Suppressor macrophage treated with lipopolysaccharide for 1 hour (primary cell): ENCODE measurements at places on chromosomes 3 and 15.

- no peak for DNase-seq
Observed at GRCh38 chr15:25233766-25234350, 205.0 kb downstream of the UBE3A start.

GRCh38 chr15:68201153-68201878 is 3.8 kb downstream of the CALML4 start:
- DNase-seq: no peak

GRCh38 chr15:45338417-45338816 is 39.9 kb downstream of the GATM start:
- DNase-seq: no peak

DNA sequence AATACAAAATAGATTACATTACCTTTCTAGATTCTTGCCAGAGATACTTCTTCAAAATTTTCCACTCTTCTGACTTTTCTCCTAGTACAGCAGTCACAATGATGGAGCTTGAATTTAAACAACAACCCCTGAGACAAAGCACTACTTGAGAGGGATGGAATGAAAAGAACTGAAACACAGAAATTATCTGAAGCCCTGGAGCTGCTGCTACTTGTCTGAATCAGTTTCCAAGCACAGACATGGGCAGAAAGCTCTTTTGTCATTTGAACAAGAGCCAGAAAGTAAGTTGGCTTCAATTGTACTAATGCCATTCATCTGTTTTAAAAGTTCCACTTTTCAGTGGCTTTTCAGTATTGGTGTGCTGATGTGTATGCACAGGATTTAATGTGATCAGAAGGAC is 718.5 kb upstream of the ARPP21 start:
- DNase-seq: no peak

GRCh38 chr3:116524453-116525210 is 79.3 kb upstream of the LSAMP start:
- DNase-seq: no peak

- no peak for DNase-seq
Observed at GRCh38 chr3:154137036-154137435, 15.8 kb downstream of the ARHGEF26 start.

- no peak for DNase-seq
Observed at GRCh38 chr3:53068176-53068575, 22.3 kb upstream of the SFMBT1 start.

DNA sequence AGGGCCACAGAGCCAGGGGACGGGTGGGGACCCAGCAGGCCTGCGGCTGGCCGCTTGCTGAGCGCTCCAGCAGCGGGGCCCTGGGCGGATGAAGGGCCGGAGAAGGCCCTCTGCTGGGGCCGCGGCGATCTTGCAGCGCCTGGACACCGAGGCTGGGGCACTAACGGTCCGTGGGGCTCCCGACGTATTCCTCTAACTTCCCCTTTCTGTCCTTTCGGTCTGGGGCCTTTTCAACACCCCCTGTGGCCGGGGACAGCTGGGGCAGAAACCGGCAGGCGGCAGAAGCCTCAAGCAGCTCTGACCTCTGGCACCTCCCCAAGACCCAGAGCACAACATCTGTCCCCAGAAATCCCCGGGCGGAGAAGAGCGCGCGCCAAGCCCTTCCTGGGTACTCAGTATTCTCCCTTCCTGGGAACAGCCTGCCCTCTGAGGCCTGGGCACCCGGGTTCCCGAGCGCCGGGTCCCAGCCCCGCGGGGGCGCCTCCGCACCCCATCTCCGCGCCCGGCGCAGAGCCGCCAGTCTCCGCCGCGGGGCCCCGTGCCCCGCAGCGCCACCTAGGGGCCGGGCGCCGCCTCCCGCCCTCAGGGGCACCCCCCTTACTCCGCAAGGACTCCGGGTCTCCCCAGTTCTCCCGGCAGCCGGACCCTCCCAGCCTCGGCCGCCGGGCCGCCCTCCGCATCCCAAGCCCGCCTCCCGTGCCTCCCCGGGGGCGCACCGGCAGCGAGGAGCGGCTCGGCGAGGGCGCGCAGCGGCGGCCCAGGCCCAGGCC is 582 bp upstream of the SLCO3A1 start:
- DNase-seq: peak; percentile 95

DNA sequence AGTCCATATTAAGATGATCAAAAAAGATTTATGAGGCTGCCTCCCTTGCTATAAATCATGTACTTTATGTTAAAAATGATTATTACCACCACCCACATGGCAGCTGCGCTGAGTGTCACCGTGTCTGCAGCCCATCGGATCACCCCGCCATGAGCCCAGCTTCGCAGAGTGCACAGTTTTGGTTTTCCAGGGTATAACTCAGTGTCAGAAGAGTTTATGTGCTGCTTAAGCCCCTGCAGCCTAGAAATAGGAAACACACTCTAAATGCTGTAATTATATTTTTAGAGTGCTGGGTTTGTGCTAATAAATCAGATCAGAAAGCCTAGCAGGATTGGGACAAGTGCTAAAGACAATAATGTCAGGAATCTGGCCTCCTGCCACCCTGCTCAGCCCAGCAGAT is 54.7 kb upstream of the ONECUT1 start:
- DNase-seq: no peak

DNA sequence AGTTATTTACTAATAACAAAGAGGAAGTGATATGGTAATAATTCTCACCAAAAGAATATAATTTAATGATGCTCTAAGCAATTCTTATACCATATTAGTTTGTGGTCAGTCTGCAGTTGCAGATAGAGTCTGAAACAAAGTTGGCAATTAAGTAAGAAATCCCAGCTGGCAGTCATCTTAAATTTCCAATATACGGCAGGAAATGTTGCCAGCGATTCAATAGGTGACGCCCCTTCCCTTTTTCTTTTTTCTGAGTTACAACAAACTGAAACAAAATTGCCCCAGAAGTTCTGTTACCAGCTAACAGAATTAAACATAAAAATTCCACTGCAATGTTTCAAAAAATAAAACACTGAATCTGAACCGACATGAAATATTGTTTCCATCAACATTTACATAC is 26.7 kb downstream of the LRRFIP2 start:
- DNase-seq: peak; percentile 71

DNA sequence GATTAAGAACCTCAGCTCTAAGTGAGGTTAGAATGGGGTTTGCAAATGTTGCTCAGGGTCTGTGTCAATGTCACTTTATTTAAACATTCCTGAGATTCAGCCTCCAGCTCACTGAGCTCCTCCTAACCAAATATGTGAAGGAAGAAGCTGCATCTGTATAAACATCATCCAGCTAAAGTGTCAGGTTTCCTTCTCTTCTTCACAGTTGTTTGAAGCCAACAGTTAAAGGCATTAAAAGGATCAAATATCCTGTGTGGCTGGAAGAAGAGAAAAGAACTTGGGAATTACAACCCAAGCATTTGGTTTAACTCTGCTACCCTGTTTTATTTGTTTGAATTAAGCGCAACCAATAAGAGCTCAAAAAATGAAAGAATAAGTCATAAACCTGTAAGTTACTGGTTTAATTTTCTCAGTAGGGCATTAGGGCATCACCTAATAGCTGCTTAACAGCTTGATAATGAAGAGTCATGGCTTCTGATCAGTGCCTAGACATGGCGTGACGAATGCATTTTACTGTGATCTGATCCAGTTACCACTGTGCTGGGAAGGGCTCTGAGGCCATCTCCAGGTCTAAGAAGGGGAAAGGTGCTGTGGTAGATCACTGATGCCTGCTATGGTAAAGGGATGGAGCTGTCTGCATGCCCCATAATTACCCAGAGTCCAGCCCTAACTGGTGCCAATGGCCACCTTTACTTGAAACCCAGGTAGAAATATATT is 165.7 kb upstream of the TSC22D2 start:
- DNase-seq: no peak

- DNase-seq: no peak
Observed at GRCh38 chr3:28935146-28935545, 345.7 kb upstream of the RBMS3 start.

DNA sequence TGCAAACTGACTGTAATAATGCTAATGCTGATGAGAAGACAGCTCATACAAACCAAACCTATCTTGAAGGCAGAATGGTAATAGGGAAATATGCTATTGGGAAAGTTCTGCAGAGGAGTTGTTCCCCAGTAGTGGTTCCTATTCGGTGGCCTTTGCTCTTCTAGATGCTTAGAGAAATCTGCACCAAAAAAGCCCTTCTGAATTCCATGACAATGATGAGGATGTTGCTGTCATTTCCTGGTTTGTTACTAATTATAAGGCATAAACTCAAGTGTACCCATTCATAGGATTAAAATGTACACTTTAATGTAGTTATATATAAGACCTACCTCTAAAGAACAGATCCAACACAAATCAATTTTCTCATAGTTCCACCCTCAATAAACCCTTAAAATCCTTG is 30.1 kb downstream of the TOMM70 start:
- DNase-seq: no peak

- no peak for DNase-seq
Observed at GRCh38 chr15:52731732-52732470, 52.7 kb upstream of the ATOSA start.

DNA sequence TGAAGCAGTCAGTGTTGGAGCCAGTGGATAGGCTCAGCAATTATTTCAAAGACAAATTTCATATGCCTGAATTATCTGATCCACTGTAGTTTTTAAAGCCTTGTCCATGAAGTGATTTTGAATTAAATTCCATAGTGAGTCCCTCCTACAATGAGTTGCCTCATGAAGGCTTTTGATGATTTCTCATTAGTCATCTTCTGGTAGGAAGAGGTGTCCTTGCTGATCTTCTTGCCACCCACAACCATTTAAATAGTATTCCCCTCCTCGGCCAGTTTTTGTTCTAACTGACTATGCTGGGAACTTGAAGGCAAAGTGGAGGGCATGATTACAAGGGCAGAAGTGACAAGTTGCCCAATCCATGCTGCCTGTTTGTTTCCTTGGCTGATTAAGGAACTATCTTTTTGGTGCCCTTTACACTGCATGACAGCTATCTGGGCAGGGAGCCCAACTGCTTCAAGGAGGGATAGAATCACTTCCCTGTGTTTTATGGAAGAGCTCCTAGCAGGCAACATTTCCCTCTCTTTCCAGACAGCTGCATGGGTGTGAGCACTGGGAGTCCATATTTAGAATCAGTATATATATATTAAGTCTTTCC is 617.5 kb downstream of the ZPLD1 start:
- peak; percentile 78 for DNase-seq

DNA sequence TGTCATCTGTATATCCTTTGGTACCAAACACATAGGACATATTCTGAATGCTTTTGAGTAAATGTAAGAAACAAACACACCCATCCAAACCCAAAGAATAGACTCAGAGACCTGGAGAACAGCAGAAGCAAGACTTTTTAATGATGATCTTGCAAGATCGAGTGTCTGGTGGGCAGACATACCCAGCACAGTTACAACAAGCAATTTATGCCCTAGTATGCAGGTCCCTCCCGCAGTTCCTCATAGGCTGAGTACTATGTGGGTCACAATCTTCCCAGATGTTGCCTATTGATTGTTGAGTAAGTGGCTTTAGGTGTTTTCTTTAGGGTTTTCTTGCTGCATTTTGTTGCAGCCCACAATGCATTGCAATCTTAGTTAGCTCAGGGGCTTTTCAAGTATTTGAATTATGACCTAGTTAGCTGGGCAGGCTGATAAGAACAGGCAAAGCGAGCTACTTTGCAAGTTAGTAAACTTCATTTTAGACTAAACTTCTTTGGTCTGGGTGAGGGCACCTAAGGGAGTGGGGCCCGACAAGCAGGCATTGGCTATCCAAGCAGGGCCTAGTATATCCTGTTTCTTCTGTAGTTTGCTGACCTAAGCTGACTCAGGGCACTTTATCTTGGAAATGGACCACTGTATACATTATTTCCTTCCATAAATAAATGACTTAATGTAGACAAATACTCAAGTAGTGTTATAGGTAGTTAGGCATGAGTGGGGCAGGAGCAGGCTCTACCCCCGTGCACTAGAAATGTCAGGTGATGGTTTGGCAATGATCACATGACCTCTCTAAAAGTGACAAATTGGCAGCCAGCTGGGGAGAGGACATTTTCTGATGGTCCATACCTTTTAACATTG is 87.3 kb upstream of the LIPC start:
- DNase-seq: no peak

DNA sequence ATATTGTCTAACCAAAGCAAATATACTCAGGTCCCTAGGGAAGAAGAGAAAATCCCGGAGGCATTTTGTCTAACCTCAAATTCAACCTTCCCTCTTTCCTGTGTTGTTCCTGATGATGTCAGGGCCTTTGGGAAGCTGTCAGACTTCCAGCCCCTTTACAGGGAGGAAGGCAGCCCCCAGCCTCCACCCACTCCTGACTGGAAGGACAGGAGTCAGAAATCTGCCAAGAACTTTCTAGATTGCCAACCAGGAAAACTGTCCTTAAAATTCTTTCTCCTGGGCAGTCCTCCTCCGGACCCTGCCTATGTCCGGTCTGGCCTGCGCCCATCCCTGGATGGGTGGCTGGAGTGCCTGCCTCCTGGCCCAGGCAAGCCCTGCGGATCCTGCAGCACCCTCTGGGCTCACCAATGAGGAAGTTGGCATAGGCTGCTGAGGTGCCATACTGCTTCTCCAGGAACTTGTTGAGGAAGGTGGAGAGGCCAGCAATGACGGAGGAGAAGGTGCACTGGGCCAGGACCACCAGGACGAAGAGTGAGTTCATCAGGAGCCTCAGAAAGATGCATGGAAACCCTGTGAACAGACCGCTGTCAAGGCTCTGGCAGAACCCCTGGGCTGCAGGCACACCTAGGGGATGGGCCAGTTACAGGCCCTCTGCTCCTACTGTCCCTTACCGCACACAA is 52.6 kb upstream of the RAB6B start:
- DNase-seq: no peak

DNA sequence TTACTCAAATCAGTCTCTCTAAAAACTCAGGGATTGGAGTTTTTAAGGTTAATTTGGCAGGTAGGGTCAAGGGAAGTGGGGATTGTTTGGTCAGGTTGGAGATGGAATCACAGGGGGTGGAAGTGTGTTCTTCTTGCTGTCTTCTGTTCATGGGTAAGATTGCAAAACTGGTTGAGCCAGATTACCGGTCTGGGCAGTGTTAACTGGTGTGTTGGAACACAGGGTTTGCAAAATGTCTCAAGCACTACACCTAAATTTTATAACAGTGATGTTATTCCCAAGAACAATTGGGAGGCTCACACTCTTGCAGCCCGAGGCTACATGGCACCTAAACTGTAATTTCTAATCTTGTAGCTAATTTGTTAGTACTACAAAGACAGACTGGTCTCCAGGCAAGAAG is 425.4 kb downstream of the PLOD2 start:
- no peak for DNase-seq

DNA sequence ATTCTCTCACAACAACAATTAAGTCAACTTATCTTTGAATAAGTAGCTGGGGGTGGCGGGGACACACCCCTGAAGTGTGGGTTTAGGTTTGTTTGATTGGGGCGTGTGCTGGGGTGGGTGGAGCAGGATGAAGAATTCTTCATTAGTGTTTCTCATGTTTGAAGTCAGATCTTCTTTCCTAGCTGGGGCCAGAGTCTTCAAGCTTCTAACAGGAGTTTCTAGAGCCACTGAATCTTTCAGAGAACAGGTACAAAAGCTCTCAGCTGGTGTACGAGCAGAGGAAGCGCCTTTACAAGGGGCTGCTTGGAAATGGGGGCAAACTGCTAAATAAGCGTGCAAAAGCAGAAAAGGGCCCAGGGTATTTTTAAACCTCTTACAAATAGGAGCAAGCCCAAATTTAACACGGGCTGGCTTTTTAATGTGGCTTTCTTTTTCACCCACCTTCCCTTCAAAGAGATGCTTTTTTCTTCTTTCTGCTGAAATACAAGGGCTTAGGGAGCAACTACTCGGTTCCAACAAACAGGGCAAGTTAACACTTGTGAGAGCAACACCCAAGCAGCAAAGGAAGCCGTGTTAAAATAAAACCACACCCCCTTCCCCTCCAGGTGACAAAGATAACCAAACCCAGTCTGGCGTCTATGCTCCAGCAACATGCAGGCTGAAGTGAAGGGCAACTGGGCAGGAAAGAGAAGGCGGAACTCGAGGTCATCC is 86.9 kb upstream of the RASGRP1 start:
- no peak for DNase-seq

- DNase-seq: peak; percentile 54
Observed at GRCh38 chr3:38148311-38148882, 9.9 kb downstream of the MYD88 start.
